ENCODE measurements at places on chromosomes 16 and 17.

GRCh38 chr16:2519711-2520080, 475 bp upstream of the AMDHD2 start:
- DNase-seq: no peak

DNA sequence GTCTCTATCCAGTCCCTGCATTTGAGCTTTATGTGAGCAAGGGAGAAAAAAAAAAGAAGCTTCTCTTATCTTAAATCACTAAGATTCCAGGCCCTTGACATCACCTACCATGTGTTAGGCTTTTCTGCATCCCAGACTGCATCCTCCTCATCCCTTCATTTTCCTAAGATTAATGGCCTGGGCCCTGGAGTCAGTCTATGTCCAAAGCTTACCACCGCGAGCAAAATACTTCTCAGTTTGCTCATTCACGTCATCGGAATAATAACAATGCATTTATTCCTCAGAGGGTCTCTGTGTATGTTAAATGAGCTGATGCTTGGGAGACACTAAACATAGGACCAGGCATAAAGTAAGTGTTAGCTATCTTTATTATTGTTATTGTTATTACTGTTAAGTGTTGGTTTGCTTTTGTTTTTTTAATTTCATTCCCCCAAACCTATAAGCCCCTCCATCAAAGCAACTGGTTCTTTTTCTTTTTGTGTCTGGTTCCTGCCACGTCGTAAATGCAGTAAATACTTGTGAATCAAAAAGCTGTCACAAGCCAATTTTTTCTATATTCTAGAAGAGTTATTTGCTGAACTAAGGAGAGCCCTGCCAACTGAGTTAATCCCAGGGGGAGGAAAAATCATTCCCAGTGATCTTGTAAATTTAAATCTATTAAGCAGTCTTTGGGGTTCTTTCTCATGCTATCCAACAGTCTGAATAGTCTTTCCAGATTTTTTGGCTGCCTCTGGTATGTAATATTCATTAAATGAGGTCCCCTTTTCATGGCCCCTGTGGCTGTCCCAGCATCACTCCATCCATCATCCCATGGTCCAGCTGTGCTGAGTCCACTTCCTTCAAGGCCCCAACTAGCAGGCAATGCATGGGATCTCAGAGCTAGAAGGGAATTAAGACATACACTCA, 46.5 kb downstream of the VAT1L start:
- DNase-seq: no peak

DNA sequence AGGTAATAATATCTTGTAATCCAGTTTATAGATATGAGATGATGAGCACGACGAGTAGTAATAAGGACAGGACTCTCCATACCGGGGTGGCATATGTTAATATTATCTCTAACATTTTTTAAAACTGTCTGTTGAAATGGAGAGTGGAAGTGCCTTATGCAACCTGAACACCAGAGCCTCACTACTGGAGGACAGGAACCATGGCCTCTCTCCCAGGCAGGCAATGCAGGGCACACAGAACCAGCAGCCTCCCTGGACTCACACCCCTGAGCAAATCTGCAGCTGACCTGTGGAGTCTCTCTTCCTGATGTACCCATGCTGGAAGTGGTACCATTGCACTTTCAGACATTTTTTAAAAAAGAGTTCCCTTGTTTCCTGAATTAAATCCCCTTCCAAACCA, 55.2 kb upstream of the ERN1 start:
- no peak for DNase-seq

GRCh38 chr17:81391936-81392908, 3.0 kb upstream of the BAHCC1 start:
- DNase-seq: peak; percentile 71

GRCh38 chr17:19762515-19762961, 14.4 kb upstream of the ALDH3A1 start:
- peak; percentile 88 for DNase-seq

DNA sequence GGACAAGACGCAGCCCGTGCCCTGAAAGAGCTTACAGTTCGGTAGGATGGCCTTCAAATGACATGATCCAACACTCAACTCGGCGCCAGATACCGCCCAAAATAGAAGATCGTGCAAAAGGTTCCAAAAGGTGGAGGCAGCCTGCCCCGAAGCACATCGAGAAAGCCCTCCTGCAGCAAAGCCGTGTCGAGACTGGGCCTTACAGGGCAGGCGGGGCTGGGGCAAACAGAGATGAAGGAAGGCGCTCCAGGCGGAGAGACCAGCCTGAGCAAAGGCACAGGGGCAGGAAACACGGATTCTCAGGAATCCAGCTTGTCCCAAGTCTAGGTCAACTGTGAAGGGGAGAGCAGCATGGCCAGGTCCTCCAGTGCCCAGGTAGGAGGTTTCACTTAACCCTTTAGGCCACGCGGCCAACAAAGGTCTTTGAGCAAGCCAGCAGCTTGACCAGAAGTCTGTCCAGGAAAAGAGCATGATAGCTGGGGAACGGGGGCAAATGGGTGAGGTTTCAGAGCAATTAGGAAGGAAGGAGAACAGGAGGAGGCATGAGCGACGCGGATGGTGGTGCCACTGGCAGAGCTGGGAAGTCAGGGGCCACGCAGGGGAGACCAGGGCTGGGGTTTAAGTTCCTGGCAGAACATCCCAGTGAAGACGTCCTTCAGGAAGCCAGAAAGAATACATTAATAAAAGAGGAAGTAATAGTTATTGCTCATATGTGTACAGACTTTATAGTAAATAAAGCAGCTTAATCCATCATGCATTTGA, 21.2 kb upstream of the EIF1 start:
- DNase-seq: no peak

DNA sequence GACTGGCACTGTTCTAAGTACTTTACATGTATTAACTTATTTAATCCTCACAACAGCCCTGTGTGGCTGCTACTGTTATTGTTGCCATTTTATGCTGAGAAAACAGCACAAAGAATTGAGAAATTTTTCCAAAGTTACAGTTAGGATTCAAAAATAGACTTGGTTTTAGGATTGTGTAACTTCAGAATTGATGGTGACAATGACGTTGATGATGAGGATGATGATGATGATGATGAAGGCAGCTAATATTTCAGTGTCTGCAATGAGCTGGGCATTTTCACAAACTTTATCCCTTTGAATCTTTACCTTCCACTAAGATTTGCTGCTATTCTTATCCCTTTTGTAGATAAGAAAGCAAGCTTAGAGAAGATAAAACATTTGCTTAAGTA, 22.1 kb downstream of the PRKCB start:
- DNase-seq: no peak

- DNase-seq: no peak
Measured at GRCh38 chr17:3988297-3989040, 24.2 kb upstream of the ATP2A3 start.

DNA sequence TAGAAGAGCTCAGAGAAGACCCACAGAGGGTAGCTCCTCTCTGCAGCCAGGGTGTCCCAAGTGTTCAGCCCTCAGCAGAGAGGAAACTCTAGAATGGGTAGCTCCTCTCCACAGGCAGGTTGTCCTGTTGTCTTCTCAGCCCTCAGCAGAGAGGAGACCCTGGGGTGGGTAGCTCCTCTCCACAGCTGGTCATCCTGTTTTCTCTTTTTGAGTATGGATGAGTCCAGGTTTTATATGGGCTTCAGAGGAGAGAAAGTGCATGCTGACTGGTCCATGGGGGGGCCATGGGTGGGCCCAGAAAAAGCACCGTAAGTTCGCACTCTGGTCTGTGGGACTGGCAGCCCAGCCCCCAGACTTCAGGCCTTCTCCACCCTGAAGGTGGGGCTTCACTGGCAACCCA, 48.4 kb downstream of the ESRP2 start:
- no peak for DNase-seq

- peak; percentile 38 for DNase-seq
Measured at GRCh38 chr17:17119533-17119932, 77.3 kb downstream of the MPRIP start.

DNA sequence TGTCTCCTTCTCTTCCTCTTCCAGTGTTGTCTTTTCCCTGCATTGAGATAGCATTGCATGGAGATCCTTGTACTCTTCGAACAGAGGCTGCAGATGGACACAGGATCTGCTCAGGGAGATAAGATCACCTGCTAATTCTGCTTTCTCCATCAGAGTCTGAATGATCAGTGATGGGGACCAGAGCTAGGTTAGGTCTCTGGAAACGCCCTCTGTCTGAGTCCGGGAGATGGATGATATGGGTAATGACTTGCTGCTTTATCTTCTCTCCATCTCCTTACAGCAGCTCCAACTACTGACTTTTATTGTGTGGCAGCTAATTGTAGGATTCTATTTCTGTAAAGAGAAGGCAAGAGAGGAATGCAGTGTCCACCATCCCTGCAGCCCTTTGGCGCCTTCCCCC, 435.6 kb downstream of the WWOX start:
- no peak for DNase-seq

DNA sequence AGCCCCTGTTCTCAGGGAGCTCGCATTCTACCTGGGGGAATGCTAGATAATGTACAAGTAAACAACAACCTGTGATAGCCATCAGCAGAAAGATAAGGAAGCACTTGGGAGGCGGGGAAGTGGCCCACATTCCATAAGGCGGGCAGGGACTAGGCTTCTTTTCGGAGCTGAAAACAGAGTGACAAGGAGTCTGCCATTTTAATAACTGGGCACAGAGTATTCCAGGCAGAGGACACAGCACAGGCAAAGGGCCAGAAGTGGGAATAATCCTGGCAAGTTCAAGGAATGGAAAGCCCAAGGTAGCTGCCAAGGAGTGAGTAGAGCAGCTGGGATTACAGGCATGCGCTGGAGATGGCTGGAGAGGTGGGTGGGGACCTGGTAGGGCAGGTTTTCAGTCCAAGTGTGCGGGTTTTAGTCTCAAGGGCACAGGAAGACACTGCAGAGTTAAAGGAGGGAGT, 24.3 kb downstream of the USP43 start:
- no peak for DNase-seq

DNA sequence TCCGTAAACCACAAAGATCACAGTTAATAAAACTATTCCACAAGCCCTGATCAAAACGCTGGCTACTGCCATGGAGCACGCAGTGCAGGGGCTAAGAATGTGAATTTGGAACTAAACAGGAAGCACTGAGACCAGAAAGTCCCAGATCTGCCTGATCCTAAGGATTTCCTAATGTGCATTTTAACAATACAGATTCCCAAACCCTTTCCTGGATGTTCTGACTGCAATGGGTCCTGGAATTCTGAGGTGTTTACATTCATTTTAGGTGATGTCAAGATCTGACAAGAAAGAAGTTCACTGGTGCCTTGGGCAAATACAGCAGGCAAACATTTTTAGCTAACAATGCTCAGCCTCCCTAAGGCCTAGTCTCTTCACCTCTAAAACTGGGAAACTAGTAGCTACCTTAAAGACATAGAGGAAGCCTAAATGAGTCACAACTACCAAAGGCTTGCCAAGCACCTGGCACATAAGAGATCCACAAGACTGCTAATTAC, 10.3 kb downstream of the NSMCE1 start:
- DNase-seq: no peak

- DNase-seq: no peak
Measured at GRCh38 chr16:49588729-49589384, 215.3 kb downstream of the C16orf78 start.

DNA sequence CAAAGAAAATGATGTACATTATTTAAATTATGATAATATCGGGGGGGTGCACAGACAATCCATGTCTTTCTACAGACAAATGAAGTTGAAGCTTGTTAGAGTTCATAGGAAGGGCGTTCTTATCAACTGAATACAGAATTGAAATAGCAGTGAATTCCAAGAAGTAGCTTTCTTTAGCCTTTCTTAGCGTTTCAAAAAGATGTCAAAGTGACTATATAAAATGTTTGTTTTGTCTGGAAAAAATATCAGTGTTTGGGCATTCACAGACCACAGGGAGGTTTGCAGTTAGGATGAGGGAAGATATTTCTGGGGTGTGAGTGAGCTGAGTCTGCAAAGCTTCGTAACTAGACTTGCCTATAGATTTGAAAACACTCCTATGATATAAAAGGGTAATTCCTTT, 55.0 kb downstream of the STX8 start:
- no peak for DNase-seq

- no peak for DNase-seq
Measured at GRCh38 chr16:59013930-59014329, 279.8 kb upstream of the GOT2 start.

DNA sequence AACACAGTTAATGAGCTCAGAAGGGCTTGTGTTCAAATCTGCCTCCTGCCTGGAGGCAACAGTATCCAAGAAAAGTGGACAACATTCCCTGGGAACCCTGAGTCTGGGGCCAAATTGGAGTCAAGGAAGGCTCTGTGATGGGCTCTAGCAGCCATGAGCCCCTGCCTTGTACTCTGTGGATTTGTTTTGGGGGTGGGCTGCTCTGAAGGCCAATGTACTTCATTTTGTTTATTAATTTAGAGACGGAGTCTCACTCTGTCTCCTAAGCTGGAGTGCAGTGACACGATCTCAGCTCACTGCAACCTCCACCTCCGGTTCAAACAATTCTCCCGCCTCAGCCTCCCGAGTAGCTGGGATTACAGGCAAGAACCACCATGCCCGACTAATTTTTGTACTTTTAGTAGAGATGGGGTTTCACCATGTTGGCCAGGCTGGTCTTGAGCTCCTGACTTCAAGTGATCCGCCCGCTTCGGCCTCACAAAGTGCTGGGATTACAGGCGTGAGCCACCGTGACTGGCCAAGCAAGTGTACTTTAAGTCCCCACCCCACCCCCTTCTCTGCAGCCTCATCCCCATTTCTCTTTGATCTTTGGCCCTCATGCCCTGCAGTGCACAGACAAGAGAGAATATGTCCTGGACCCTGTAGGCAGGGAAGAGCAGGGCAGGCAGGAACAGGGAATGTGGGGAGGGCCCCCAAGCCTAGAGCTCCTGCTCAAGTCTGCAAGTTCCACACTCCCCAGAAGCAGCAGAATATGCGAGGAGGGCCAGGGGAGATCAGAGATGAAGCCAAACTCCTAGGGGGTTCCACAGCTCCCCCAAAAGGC, 2.7 kb upstream of the GIP start:
- no peak for DNase-seq

GRCh38 chr16:12898551-12898950, 2.8 kb upstream of the SHISA9 start:
- DNase-seq: no peak

DNA sequence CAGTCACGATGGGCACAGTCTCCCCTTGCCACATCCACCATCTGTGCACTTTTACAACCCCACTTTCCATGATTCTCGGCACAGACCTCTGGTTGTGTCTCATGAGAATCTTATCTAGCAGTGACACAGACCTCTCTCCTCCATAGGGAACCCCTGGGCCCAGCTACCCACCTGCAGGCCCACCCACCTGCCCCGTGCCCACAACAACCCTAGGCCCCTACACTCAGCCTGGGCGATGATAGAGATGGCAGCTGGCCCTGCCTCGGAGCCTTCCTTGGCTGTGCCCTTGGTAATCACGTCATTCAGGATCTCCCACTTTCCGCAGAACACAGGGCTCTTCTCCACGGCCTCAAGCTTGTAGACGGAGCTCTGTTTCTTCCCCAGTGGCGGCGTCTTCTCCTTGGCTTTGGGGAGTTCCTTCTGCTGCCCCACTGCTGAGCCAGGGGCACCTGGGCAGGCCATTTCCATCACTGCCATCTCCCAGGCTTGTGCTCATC, 26.5 kb downstream of the MAP3K14 start:
- DNase-seq: no peak

GRCh38 chr16:71360378-71360777, 1.9 kb downstream of the CALB2 start:
- peak; percentile 68 for DNase-seq

GRCh38 chr16:15037745-15038144, 18.1 kb downstream of the NTAN1 start:
- DNase-seq: no peak

GRCh38 chr17:70119983-70120382, 45.0 kb downstream of the KCNJ16 start:
- no peak for DNase-seq

- no peak for DNase-seq
Measured at GRCh38 chr16:2121853-2122252, 13.8 kb downstream of the PKD1 start.

GRCh38 chr17:58242171-58242784, 3.9 kb downstream of the LPO start:
- no peak for DNase-seq

Data from adipocyte (in vitro differentiated cells).